Mammary epithelial cell (primary cell): ENCODE measurements at places on chromosomes 7 and 10.

DNA sequence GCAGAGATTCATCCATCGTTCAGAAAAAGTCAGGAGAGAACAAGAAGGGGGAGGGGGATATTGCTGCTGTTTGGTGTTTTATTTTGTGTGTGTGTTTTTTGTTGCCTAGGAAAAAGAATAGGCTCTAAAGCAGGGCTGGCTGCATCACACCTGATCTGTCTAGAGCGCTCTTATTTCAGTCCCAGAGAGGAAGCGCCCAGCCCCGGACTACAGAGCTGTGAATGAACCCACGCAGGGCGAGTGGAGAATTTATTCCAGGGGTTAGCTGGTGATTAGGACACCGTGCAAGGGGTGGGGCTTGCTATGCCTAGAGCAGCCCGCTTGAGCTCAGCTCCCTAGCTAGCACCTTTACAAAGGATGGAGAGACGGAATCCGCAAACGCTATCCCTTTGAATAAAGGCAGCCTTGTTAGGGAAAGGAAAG, 621 bp upstream of the FAM13C start:
- peak; percentile 42 for DNase-seq

DNA sequence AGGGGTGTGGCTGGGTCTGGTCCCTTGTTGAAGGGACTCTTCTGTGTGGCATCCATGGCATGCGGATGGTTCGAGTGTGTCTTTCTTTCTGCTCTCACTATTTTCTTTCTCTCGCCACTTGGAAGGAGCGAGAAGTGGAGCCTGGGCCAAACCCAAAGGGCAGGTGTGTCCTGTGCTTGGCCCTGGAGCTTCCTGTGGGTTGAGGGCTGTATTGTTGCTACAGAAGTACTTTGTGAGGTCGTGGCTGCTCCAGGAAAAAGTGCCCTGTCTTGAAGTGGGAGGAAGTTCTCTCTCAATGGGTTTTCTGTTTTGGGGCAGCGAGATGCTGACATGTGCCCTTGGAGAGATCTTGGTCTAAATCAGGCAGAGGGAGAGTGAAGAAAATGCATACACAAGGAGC, 72.0 kb downstream of the DOCK1 start:
- no peak for DNase-seq

DNA sequence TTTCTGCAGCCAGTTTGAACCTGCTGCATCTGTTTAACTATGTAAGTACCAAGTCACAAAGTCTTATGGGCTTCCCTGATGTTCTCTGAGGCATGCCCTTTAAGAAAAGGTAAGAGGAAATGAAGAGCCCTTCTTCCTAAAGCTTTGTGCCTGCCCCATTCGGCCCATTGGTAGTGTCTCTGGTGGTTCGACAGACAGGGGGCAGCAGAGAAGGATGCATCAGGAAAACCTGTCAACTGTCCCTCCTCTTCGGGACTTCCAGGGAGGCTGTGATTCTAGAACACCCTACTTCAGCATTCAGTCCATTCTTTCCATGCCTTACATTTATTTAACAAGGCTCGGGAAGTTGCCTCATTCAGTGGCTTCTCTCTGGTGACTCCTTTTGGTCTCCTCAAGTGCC, 1.9 kb upstream of the SFRP4 start:
- DNase-seq, result no peak

DNA sequence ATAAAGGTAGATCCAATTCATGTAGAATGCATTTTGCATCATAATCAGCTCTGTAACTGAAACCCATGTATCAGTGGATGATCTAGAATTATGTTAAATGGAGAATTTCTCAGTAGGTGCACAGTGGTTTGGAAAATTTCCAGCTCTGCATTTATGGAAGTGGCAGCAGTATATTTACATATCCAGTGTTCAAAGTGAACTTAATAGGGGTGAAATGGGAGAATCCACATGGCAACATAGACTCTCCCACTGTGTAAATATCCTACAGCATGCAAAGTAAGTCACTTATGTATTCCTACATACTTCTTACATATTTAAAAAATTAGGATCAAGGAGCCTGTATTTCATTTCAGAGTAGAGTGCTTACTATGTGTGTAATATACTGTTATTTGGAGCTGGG, 35.3 kb downstream of the CDC14C start:
- DNase-seq, result no peak

- DNase-seq, result no peak
These were observed 27.0 kb downstream of the FAM53B start for GRCh38 chr10:124717041-124717757.

DNA sequence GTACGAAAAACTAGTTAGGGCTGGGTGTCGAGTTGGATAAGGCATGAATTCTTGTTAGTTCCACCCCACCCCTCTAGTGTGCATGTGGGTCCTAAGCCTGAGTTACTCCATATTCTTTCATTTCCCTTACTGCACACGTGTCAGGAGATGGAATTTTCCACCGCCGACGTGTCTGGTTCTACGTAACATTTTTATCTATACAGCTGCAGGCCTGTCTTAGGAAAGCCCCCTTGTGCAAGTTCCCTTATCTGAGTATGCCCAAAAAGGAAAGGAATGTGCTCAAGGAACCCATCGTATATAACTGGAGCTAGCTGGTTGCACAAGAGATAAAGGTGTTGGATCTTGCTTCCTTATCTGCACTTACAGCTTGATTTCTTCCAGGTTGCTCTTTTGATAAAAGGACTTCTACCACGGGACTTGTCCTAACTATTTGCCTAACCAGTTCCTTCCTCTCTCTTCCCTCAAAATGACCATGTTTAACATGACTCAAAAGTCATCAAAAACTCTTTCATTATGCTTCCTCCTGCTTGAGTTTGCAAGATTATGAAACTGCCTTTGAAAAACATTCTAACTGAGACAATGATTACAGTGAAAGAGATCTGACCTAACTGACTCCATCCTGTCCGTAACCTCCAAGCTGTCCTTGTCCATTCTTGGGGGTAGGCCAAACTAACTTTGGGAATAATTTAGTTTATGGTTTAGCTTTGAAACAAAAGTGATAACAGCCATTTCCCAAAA, 181.4 kb downstream of the AKR1D1 start:
- DNase-seq, result no peak

- DNase-seq, result no peak
These were observed 20.0 kb downstream of the RBM28 start for GRCh38 chr7:128323459-128324367.

DNA sequence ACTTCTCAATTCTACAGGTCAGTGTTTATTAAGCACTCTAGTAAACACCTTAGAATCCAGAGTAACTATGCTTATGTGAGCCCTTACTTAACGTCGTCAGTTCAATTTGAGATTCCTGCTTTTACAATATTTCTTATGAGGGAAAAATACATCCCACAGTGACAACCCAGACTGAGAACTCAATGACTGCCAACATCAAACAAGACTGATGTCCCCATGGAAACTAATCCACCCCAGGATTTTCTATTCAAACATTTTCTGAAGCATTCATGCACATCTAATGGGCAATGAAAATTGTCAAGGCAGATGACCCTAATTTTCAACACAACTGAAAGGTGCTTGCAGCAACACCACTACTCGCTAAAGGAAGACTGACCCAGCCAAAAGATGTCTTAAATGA, 67.0 kb downstream of the ATE1 start:
- no peak for DNase-seq

DNA sequence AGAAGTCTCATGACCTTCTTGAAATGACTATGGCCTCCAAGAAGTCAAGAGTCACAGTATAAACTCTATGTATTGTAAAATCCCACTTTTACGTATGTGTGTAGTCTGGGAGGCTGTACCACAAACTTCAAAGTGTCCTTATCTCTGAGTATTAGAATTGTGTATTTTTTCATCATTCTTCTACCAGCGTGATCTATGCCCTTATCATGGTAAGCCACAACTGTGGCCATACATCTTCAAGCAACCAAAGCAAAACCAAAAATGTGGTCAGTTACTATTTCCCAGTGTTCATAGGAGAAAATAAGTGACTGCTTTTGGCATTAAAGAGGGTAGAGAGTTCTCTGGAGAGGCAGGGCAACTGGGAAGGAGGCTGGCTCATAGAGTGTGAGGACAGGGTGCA, 42.8 kb downstream of the SPOCK2 start:
- DNase-seq, result no peak

- DNase-seq, result no peak
These were observed 35.4 kb downstream of the BNIP3 start for GRCh38 chr10:131946321-131946751.

- no peak for DNase-seq
These were observed 397.8 kb upstream of the NRP1 start for GRCh38 chr10:33732161-33732680.

GRCh38 chr10:89120931-89121763, 86.0 kb downstream of the CH25H start:
- DNase-seq, result no peak

DNA sequence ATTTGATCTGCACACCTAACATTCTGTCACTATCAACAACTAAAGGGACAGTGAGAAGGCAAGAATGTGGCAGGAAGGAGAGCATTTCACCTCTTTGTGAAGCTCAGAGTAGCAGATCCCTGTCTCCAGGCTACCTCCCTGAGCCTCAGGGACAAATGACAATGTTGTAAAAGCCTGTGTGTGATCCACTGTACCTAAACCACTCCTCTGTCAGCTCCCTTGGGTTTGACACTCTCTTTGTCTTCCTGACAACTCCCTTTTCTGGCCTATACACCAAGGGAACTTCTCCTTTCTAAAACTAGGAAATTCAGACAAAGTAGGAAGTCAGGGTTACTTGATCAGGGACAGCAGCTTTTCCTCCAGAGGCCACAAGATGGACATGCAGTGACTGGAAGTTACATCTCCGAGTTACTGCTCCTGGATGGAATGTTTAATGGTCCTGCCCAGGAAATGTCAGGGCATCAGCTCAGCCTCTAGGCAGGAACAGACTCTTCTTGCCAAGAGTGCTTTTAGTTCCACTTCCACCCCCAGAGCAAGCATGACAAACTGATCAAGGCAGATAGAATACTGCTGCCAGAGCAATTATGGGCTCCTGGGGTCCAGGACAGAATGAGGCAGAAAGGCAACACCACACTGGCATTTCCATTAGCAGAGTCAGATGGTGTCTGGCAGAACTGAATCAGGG, 1014.5 kb upstream of the LRRTM3 start:
- no peak for DNase-seq

GRCh38 chr7:42175834-42176723, 60.9 kb downstream of the GLI3 start:
- peak; percentile 69 for DNase-seq

- no peak for DNase-seq
These were observed 110.0 kb downstream of the CAMK1D start for GRCh38 chr10:12459340-12459739.

- no peak for DNase-seq
These were observed 7.8 kb downstream of the CD36 start for GRCh38 chr7:80646083-80646865.

GRCh38 chr10:49138361-49138891, 4.6 kb upstream of the FAM170B start:
- no peak for DNase-seq

GRCh38 chr7:159064121-159064815, 80.4 kb downstream of the VIPR2 start:
- no peak for DNase-seq

DNA sequence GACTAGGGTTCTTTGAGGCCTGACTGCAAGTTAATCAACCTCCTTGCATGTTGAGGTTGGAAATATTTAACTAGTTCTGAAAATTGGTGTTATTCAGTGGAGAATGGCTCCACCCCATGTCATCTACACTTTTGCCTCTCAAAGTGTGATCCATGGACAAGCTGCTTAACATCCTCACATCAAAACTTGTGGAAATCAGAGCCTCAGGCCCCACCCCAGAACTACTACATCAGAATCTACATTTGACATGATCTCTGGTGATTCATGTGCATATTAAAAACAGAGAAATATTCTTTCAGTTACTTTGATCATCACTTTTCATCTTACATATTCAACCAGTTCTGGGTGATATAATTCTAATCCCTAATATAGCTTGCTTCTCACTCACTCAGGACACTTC, 632.9 kb downstream of the ARL4A start:
- DNase-seq, result no peak

- DNase-seq, result no peak
These were observed 47.8 kb upstream of the KCNMA1 start for GRCh38 chr10:77685432-77685831.

DNA sequence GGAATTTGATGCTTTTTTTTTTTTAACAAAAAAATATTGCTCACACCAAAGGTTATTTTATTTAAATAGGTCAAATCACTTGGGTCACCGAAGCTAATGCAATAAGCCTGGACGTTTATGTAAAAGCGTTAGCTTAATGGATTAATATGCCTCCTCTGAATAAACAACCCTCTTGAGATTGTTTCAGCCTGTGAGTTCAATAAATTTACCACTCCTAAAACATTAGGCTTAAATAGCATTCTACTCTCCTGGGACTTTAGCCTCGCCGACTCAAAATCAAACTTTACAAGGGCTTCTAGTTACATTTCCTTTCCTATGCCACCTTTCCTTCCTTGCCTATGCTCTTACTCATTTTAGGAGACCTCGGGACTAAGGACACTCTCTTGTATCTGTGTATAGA, 79.3 kb downstream of the DNAJB9 start:
- no peak for DNase-seq

GRCh38 chr7:50703654-50704053, 79.0 kb downstream of the GRB10 start:
- peak; percentile 51 for DNase-seq

DNA sequence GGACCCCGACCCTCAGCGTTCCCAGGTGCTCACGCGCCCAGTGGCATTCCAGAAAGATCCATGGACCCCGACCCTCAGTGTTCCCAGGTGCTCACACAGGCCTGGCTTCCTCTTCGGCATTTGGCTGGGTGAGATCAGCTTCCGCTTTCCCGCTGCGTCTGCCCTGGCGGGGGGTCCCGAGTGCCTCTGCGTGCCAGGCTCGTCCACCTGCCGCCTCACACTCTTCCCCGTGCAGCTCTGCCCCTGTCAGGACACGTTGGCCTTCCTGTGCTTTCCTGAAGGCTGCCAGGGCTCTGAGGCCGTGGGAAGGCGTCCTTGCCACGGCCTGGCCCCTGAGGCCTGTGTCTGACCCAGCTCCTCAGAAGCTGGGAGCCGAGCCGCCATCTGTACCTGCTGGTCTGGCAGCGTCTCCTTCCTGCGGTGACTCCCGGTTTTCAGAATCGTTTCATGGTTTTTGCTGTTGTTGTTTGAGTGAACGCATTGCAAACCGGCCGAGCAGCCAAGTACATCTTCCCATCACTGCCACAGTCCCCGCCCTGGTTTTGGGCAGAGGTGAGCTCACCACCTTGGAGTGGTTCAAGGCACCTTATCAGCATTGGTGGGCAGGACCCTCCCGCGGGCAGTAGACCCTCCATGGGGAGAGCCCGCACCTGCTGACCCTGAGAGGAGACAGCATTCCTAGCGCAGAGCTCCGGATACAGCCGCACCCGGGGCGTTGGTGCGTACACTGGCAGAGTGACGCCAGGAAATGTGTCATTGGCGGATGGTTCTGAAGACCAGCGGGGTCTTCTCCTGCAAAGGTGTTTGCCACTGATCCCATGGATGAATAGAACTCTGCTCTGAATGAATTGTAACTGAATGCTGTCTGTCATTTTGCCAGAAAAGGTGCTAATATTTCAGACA, 17.4 kb downstream of the NKX6-2 start:
- DNase-seq, result no peak

DNA sequence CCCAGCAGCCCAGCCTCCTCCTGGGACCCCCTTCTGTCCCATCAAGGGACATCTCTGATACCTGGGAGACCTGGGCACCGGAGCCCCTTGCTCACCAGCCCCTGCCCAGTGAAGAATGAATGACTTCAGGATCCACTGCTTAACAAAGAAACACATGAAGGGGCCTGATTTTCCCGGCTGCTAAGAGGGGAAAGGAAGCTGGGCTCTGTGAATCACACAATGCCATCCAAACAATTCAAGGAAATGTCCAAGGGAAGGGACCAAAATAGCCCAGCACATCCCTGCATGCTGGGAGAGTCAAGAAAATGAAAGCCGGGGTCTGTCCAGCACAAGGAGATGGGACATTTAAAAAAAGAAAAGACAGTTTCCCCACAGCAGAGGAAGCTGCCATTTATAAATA, 128.7 kb upstream of the JCAD start:
- no peak for DNase-seq
